ENCODE measurements at places on chromosomes 4 and X.

GRCh38 chr4:133588306-133588705, 439.2 kb downstream of the PCDH10 start:
- DNase-seq = no peak

DNA sequence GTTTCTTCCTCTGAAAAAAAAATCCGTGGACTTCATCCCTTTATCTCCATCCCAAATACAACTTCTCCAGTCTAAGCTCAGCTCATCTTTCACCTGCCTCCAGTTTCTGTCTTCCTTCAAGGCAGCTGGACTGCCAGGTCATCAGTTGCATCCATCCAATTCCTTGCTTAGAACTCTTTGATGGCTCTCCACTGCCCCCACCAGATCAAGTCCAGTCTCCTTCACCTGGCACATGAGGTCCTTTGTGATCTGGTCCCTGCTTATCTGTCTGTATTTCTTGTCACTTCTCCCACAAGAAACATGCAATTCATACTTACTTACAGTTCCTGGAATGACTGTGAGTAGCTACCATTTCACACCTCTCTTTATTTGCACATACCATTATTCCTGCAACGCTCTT, 33.8 kb downstream of the OTUD6A start:
- DNase-seq = peak; percentile 24

DNA sequence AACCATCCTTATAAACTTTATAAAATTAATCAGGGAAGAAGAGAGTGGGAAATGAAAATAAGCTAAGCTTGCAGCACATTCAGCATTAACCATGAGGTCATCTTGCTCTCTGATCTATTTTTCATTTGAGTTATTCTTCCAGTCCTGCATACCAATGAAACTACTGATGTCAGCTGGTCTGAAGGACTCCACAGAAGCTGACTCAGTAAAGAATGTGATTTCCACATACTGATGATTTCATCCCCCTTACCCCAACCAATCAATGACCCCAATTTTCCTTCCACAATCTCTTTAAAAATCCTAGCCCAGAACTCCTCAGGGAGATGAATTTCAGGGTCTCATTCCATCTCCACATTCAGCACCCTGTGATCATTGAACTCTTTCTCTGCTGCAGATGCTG, 18.8 kb upstream of the DSPP start:
- peak; percentile 63 for DNase-seq

GRCh38 chr4:119517361-119518229, 111.0 kb downstream of the PDE5A start:
- peak; percentile 5 for DNase-seq

DNA sequence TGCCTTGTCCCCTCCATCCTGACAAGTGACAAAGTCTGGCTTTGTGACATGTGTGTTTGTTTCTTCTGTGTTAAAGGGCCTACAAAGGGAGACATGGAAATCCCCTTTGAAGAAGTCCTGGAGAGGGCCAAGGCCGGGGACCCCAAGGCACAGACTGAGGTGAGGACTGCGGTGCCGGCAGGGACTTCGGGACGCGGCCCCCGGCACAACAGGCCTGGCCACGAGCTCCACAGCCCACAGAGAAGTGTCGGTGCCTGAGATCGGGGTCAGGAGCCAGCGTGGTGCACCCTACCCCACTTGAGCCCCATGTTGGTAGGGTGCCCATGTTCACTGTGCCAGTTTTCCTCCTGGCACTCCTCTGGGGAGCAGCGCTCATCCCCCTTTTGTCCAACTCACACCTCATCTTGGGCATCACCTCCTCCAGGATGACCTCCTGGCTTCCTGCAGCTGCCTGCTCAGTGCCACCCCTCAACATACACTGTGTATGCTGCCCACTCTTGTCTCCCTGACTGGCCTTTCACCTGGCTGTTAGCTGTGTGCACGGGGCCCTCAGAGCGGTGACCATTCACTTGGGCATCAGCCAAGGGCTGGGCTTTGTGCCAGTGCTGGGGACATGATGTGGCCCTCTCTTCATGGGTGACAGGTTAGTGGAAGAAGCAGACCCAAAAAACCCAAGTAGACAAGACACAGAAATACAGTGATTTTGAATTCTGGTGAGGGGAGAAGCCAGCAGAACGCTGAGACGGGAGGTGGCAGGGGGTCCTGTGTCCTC, 17.6 kb downstream of the WFS1 start:
- DNase-seq = no peak

DNA sequence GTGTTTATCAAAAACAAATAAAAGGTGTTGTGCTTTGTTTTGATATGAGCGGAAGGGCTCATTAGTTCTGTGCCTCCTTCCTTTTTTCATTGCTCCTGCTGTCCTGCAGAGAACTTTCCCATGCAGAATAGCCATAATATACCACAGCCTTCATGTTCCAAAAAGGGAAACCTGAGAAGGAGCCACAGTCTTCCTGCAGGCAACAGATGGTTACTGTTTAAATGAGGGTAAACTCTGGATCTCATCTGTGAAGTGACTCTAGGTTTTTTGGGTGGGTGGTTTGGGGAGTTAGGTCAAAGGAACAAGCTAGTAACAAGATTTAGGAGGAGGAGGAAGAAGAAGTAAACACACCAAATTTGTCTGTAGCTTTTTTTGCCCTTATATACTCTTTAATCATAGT, 131.8 kb downstream of the BMPR1B start:
- DNase-seq = no peak
